ENCODE measurements at places on chromosomes 4 and X. TPM values are rescaled to one million over a fixed set of nuclear protein-coding genes. Genes with fewer than 3 reads are reported as not detected.

The MAGEB17 gene
- not detected for total RNA-seq

The NPNT gene
- total RNA-seq, result 0.09 TPM

The VCX gene
- total RNA-seq, result not detected

The TIGD4 gene
- total RNA-seq, result 0.17 TPM

The TBC1D9 gene
- 76.6 TPM for total RNA-seq

The TASL gene
- total RNA-seq, result not detected

The RBM47 gene
- total RNA-seq, result 4.6 TPM

The DIAPH2 gene
- 25.4 TPM for total RNA-seq

The IL1RAPL2 gene
- total RNA-seq, result not detected

The FATE1 gene
- total RNA-seq, result not detected

The KCND1 gene
- 0.79 TPM for total RNA-seq

The PPP4R3C gene
- not detected for total RNA-seq

The LGI2 gene
- total RNA-seq, result not detected

The SUPT20HL2 gene
- not detected for total RNA-seq

The MAGEA12 gene
- total RNA-seq, result not detected

The PGAM4 gene
- total RNA-seq, result 0.28 TPM

The RNF212 gene
- 0.85 TPM for total RNA-seq

The CT45A2 gene
- total RNA-seq, result not detected

The IL2 gene
- total RNA-seq, result not detected

The SCD5 gene
- total RNA-seq, result 55.6 TPM

The PARM1 gene
- total RNA-seq, result 0.09 TPM

The CLNK gene
- total RNA-seq, result not detected

The LINC00632 gene
- total RNA-seq, result 0.23 TPM

The TBX22 gene
- not detected for total RNA-seq

The TMEM35A gene
- 0.85 TPM for total RNA-seq

The TMPRSS11B gene
- total RNA-seq, result not detected

The MAGEB1 gene
- not detected for total RNA-seq

The RASGEF1B gene
- 0.33 TPM for total RNA-seq

The XK gene
- total RNA-seq, result 0.05 TPM

The RIBC1 gene
- total RNA-seq, result 1.0 TPM

The UGT2A1 gene
- 0.05 TPM for total RNA-seq

The TACC3 gene
- 34.2 TPM for total RNA-seq

The XAGE1A gene
- total RNA-seq, result not detected

The TNMD gene
- not detected for total RNA-seq

The FHIP1A gene
- total RNA-seq, result 0.17 TPM

The CEP135 gene
- total RNA-seq, result 9.8 TPM

The CXCL11 gene
- 2.0 TPM for total RNA-seq

The AVPR2 gene
- 4.7 TPM for total RNA-seq

The PLS3 gene
- 538 TPM for total RNA-seq

The ZNF157 gene
- total RNA-seq, result 0.17 TPM

The FRG1 gene
- 47.9 TPM for total RNA-seq

The AREG gene
- total RNA-seq, result 0.34 TPM

The CENPI gene
- total RNA-seq, result 30.2 TPM

The GLA gene
- 26.8 TPM for total RNA-seq

The PABPC1L2B gene
- total RNA-seq, result not detected

The FGB gene
- not detected for total RNA-seq

The TMEM164 gene
- total RNA-seq, result 17.2 TPM

The MAGED4 gene
- total RNA-seq, result 28.9 TPM

The KIT gene
- total RNA-seq, result 12.9 TPM
